ENCODE measurements at places on chromosomes 5 and 9.

- no peak for DNase-seq
Observed at GRCh38 chr5:160466116-160466515, 44.5 kb downstream of the PTTG1 start.

DNA sequence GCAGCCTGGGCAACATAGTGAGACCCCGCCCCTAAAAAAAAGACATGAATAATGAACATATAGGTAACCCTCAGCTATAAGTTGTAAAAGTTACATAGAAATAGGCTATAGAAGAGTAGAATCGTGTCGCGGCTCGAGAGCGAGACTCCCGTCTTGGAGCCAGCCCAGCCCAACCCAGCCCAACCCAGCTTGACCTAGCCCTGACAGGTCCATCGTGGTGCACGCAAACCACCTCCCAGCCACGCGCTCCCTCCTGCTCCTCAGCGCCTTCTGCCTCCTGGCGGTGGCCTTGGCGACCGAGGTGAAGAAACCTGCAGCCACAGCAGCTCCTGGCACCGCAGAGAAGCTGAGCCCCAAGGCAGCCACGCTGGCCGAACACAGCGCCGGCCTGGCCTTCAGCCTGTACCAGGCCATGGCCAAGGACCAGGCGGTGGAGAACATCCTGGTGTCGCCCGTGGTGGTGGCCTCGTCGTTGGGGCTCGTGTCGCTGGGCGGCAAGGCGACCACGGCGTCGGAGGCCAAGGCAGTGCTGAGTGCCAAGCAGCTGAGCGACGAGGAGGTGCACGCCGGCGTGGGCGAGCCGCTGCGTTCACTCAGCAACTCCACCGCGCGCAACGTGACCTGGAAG is 10.8 kb downstream of the KIF24 start:
- DNase-seq, result no peak

- no peak for DNase-seq
Observed at GRCh38 chr9:12784461-12785259, 9.8 kb downstream of the LURAP1L start.

DNA sequence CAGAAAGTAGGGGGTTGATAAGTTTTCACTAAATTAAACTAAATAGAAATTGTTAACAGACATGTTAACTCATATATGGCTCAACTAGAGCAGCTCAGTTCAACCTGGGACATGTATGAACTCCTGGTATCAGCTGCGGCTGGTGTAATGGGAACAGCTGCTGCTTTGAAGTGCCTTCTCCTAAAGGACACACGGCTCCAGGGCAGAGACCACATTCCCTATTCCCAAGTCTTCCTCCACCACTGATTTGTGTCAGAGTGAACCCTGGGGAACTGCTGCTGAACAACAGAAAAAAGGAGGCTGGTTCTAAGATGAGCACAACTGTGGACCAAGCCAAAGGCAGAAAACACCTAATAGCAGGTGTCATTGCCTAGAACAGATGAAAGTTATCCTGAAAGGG is 71.1 kb downstream of the MAPKAP1 start:
- DNase-seq, result no peak

DNA sequence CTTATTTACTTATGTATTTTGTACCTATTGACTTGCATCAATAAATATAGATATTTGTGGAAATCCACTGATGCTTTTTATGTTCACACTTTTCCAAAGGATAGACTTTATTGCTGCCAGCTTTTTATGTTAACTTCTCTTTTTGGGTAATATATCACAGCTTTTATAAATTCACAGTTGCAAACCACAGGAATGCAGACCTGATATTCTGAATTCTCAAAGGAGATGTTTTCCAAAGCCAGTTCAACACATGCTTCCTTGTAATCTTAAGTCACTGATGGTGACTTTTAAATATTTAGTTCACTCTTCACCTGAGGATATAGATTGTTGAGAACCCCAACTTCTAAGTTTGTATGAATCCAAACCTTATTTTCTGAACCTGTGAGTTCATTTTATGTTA is 223.4 kb upstream of the PRR16 start:
- DNase-seq, result no peak

GRCh38 chr5:103847060-103847459 is 284.5 kb upstream of the NUDT12 start:
- no peak for DNase-seq

GRCh38 chr5:107917983-107918382 is 247.2 kb upstream of the EFNA5 start:
- DNase-seq, result no peak

- no peak for DNase-seq
Observed at GRCh38 chr5:31682025-31682424, 43.1 kb downstream of the PDZD2 start.

DNA sequence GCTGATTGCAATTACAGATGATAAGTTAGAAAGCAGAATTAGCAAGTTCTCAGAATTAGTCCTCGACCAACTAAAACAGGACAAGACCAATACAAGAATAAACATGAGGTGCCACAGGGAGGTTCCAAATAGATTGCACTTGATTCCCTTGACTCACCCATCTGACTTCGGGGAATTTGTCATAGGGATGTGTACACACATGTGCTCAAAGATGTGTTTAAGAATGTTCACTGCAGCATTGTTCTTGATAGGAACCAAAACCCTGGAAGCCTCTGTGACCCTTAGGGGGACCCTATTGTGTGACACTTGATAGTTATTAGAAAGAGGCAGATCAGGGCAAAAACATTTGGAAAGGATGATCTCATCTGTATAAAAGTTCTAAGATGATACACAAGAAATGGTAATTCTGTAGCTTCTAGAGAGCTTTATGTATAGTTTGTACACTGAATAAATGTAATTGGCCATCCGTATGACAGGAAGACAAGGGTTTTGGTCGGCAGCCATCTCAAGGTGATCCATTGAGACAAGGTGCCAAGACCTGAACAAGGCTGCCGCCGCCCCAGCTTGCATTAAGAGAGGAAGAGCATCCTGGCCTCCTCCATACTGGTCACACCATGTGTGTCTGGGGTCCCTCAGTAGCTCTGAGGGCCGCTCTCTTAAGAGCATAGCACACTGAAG is 48.2 kb upstream of the GARNL3 start:
- no peak for DNase-seq

GRCh38 chr9:76092572-76092971 is 202.1 kb downstream of the PCSK5 start:
- no peak for DNase-seq

- no peak for DNase-seq
Observed at GRCh38 chr9:137814841-137815240, 62.7 kb upstream of the CACNA1B start.

- no peak for DNase-seq
Observed at GRCh38 chr5:159802661-159803060, 113.6 kb upstream of the ADRA1B start.

GRCh38 chr5:167177736-167178135 is 1113.7 kb upstream of the WWC1 start:
- DNase-seq, result no peak

DNA sequence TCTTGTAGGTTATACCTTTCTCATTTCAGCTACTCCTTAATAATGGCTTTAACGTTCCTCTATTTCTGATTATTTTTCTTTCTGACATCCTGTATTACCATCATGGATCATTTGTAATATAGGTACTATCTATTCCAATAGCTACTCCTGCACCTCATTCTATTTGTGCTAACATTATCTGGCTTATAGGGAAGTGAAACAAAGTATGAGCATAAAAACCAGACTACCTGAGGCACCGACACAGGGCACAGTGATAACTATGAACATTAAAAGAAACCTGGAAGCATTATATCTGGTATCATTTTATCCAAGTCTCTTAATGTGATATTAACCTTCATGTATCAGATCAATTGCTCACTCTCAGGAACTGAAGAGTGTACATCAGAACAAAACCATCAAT is 407.3 kb downstream of the DMRT2 start:
- DNase-seq, result no peak

All from NCI-H1105 treated with DMSO at 0.1 percent for 48 hours (cell line).